ENCODE measurements at places on chromosomes 13 and 19.
A peak's percentile ranks its signal among the peaks of the same experiment; 100 is the strongest.

- no peaks in the 10 kb centered on the region for H3K27me3 ChIP-seq
- no peak overlapping the region for H3K27ac ChIP-seq
- H3K4me3 ChIP-seq = no peak overlapping the region
- peaks cover 40% of the 10 kb centered on the region for H3K4me1 ChIP-seq
- DNase-seq = no peak
- no peaks in the 10 kb centered on the region for H3K36me3 ChIP-seq
Measured at GRCh38 chr19:1893791-1894190, 8.5 kb upstream of the ABHD17A start.

DNA sequence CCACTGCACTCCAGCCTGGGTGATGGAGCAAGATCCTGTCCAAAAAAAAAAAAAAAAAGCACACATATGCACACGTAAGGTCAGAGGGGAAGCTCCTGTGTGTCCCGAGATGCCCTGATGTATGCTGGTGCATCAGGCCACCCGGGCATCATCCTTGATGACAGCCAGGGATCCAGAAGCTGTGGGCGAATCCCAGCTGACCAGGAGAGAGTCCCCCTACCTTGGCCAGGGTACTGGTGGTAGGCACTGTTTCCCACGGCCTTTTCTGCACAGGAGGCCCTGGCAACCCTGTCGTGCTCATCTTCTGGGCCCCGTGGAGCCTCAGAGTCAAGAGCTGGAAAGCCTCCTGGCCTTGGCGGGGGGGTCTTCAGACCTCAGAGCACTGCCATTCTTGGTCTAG is 14.0 kb downstream of the MYDGF start:
- no peaks in the 10 kb centered on the region for H3K4me1 ChIP-seq
- peaks cover 63% of the 10 kb centered on the region for H3K36me3 ChIP-seq
- H3K4me3 ChIP-seq = no peak overlapping the region
- no peak overlapping the region for H3K27ac ChIP-seq
- H3K27me3 ChIP-seq = no peaks in the 10 kb centered on the region
- no peak for DNase-seq

- peaks cover 5% of the 10 kb centered on the region for H3K4me1 ChIP-seq
- no peak overlapping the region for H3K27ac ChIP-seq
- H3K36me3 ChIP-seq = no peaks in the 10 kb centered on the region
- DNase-seq = no peak
- no peak overlapping the region for H3K4me3 ChIP-seq
- H3K27me3 ChIP-seq = no peaks in the 10 kb centered on the region
Measured at GRCh38 chr13:24232474-24232873, 72.0 kb downstream of the SPATA13 start.

DNA sequence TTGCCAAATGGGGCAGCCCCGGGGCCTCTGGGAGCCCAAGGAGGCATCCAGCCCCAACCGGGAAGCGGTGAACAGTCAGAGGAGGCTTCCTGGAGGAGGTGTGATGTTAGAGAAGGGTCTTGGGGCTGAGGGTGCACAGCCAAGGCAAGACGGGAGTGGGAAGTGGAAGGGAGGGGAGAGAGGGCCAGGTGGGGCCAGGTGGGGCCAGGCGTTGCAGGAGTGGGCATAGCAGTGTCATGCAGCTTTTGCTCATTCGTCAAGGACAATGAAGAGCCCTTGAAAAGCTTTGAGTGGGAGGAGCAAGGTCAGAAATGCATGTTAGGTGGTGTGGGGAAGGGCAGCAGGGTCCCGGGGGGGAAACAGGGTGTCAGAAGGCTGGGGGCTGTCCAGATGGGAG is 1.8 kb downstream of the FBN3 start:
- no peak overlapping the region for H3K27ac ChIP-seq
- H3K4me1 ChIP-seq = peaks cover 6% of the 10 kb centered on the region
- no peak overlapping the region for H3K4me3 ChIP-seq

- H3K27me3 ChIP-seq = peaks cover 18% of the 10 kb centered on the region
- H3K27ac ChIP-seq = no peak overlapping the region
- no peak for DNase-seq
- no peaks in the 10 kb centered on the region for H3K36me3 ChIP-seq
Measured at GRCh38 chr19:5292453-5292821, 48.2 kb downstream of the PTPRS start.

DNA sequence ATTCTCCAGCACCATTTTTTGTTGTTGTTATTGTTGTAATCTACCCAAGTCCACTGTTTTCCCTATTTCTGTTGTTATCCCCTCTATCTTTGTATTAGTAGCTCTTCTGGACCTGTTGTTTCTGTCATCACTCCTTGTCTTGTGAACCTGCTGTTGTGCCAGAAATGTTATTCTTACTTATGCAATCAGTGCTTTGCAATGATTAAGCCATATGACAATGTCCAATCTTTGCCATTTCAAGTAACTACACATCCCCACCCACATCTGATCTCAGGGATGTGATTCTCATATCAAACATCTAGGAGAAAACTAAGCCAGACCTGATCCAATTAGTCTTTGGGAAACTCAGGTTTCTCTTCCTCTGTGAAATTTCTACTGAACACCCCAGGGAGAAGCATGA is 472.6 kb upstream of the KLHL1 start:
- H3K27ac ChIP-seq = no peak overlapping the region
- no peaks in the 10 kb centered on the region for H3K27me3 ChIP-seq
- no peak for DNase-seq
- no peaks in the 10 kb centered on the region for H3K36me3 ChIP-seq
- no peaks in the 10 kb centered on the region for H3K4me1 ChIP-seq

DNA sequence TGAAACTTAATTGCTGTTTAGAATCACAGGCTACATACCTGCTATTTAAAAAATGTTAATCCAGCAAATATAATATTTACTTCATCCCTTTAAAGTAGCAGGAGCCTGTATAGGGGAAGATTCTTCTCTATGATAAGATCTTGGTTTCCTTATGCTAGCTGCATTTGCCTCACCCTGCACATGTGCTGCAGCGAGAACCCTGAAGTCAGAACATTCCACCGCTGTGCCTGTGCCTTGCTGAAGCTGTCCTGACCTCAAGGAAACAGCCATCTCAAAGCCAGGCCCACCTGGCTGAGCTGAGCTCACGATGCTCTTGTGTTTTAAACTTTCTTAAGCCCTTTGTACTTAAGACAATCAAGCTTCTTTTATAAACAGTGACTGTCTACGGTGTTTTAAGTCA is 355.0 kb upstream of the PCDH20 start:
- H3K4me1 ChIP-seq = no peaks in the 10 kb centered on the region
- H3K36me3 ChIP-seq = no peaks in the 10 kb centered on the region
- H3K4me3 ChIP-seq = no peak overlapping the region
- H3K27me3 ChIP-seq = no peaks in the 10 kb centered on the region

DNA sequence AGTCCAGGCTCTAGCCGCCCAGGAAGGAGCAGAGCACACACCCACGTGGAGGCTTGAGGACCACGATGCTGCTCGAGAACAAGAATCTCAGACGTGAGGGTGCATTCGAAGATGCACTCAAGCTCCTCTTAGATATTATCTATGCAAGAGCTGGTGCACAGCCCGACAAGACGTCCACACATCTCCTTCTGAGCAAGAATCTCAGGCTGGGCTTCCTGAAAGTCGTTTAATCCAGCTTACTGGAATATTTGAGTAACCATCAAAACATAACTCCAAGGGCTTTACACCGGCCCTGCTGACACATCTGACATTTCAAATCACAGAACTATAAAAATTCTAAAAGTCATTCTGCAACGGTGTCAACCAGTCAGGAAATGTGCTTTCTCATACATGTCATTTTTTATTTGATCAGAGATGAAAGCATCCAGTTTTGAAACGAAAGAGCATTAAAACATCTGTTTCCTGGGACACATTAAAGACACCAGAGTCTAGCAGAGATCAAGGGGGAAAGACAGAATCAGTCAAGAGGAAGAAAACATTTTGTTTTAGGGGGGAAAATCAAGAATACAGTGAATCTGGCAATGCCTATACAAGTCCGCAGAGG is 177.7 kb upstream of the IRS2 start:
- H3K27me3 ChIP-seq = no peaks in the 10 kb centered on the region
- no peak overlapping the region for H3K27ac ChIP-seq
- no peaks in the 10 kb centered on the region for H3K4me1 ChIP-seq
- no peaks in the 10 kb centered on the region for H3K36me3 ChIP-seq

DNA sequence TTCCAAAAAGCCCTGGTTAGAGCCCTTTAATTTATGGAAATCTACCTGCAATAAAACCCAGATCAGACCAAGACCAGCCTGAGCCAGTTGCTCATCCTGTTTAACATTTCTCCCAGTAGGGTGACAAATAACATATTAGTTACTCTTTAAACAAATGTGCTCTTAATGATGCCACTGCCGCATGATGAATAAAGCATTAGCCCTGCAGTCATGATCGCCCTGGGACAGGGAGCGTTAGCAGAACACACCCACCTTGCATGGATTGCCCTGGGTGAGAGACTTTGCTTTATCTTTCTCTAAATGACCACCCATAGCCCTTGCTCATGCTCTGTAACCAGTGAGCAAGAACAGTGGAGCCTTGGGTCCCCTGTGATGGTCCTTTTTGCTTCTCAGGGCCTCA is 362.4 kb downstream of the ENOX1 start:
- no peaks in the 10 kb centered on the region for H3K27me3 ChIP-seq
- H3K36me3 ChIP-seq = no peaks in the 10 kb centered on the region
- no peak overlapping the region for H3K27ac ChIP-seq

DNA sequence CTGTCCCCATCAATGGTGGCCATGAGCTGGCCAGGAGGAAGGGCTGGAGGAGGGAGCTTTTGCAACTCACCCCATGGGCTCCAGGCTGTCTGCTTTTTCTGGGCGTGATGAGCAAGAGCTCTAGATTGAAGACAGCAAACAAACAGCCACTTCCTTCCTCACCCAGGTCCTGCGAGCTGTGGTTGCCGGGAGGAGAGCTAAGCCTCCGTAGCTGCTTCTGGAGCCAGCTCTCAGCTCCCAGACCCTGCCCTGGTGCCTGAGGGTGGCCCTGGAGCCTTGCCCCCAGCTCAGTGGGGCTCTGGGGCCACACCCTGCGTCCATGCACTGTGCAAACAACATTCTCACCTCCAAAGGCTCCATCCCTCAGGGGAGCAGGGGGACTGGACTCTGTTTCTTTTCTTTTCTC is 6.2 kb downstream of the MYO1F start:
- H3K36me3 ChIP-seq = peaks cover 3% of the 10 kb centered on the region
- no peaks in the 10 kb centered on the region for H3K27me3 ChIP-seq
- H3K4me3 ChIP-seq = peak overlapping the region; percentile 49
- DNase-seq = peak; percentile 70
- H3K4me1 ChIP-seq = peaks cover 98% of the 10 kb centered on the region
- H3K27ac ChIP-seq = peak overlapping the region; percentile 57

DNA sequence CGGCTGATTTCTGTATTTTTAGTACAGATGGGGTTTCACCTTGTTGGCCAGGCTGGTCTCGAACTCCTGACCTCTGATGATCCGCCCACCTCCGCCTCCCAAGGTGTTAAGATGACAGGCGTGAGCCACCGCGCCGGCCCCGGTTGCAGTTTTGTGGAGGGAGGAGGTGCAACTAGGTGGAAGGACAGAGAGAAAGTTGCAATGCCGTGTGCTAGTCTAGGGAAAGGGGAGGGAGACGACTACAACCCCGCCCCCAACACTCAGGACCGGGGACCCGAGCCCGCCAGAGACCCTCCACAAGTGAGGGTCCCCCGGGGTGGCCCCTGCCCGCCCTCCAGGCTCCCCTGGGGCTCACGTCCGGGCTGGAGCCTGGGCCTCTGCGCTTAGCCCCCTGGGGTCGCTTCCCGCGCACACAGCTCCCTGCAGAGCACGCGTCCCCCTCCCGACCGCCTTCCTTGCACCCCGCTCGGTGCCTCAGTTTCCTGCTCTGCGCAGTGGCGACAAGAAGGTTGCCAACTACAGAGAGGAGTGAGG is 1.2 kb upstream of the ARID3A start:
- no peaks in the 10 kb centered on the region for H3K36me3 ChIP-seq
- no peak overlapping the region for H3K27ac ChIP-seq
- H3K4me1 ChIP-seq = peaks cover 53% of the 10 kb centered on the region
- H3K27me3 ChIP-seq = no peaks in the 10 kb centered on the region

DNA sequence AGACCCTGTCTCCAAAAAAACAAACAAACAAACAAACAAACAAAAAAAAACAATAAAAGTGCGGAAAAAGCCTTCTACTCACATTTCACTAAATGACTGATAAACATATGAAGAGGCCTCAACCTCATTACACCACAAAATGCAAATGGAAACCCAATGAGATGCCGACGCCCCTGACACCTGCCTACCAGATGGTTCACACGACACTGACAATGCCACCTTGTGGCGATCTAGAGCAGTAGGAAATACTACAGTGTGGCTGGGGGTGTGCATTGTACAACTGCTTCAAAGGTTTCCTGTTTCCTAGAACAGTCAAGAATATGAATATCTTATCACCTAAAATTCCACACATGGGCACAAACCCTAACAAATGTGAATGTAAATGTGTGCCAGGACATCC is 14.0 kb downstream of the SCGB2B2 start:
- peaks cover 23% of the 10 kb centered on the region for H3K4me1 ChIP-seq
- H3K36me3 ChIP-seq = no peaks in the 10 kb centered on the region
- no peaks in the 10 kb centered on the region for H3K27me3 ChIP-seq
- no peak overlapping the region for H3K27ac ChIP-seq
- H3K4me3 ChIP-seq = no peak overlapping the region

GRCh38 chr19:1146412-1146699 is 27.7 kb downstream of the SBNO2 start:
- H3K27ac ChIP-seq = no peak overlapping the region
- peaks cover 15% of the 10 kb centered on the region for H3K4me1 ChIP-seq
- no peak for DNase-seq
- peaks cover 35% of the 10 kb centered on the region for H3K36me3 ChIP-seq
- H3K27me3 ChIP-seq = no peaks in the 10 kb centered on the region

DNA sequence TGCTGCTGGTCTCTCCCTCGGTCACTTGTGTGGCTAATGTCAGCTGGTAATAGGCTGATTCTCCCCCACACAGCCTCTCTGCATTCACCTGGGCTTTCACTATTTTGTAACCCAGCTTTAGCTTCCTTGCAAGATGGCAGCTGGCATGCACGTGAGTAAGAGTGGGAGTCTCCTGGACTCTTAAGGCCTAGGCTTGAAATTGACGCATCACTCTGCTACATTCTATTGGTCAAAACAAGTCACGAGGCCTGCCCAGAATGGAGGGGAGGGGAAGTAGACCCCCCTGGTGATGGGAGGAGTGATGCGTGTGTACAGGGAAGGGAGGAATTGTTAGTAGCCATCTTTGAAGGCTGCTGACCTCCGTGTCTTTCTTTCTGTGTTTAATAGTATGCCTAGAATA is 24.9 kb upstream of the PNMA8B start:
- H3K27me3 ChIP-seq = no peaks in the 10 kb centered on the region
- H3K27ac ChIP-seq = no peak overlapping the region
- no peak overlapping the region for H3K4me3 ChIP-seq
- peaks cover 58% of the 10 kb centered on the region for H3K4me1 ChIP-seq
- no peaks in the 10 kb centered on the region for H3K36me3 ChIP-seq
- DNase-seq = no peak

DNA sequence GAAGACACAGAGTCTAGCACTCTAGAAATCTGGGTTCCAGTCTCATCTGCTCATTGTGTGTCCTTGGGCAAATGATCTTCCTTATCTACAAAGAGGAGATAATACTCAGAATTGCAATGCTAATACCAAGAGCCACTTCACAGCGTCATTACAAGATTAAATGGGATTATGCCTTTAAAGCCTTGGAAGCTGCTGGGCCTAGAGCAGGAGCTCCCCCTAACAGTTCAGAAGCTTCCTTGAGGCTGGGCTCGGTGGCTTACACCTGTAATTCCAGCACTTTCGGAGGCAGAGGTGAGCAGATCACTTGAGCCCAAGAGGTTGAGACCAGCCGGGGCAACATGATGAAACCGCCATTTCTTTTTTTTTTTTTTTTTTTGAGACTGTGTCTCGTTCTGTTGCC is 27.6 kb downstream of the AP2S1 start:
- H3K4me1 ChIP-seq = peaks cover 35% of the 10 kb centered on the region
- no peak overlapping the region for H3K27ac ChIP-seq
- no peak for DNase-seq
- no peak overlapping the region for H3K4me3 ChIP-seq
- H3K27me3 ChIP-seq = no peaks in the 10 kb centered on the region
